Mammary epithelial cell (primary cell): ENCODE measurements at places on chromosomes 4 and X. TPM values are rescaled to one million over a fixed set of nuclear protein-coding genes. Genes with fewer than 3 reads are reported as not detected.

Gene GC
- polyA plus RNA-seq: not detected

Gene F11
- not detected for polyA plus RNA-seq

Gene CNGA1
- polyA plus RNA-seq: 0.27 TPM

Gene NWD2
- not detected for polyA plus RNA-seq

Gene FRMD7
- polyA plus RNA-seq: not detected

Gene CXCL13
- not detected for polyA plus RNA-seq

Gene HSFX4
- not detected for polyA plus RNA-seq

- DNase-seq: no peak
Observed at GRCh38 chr4:124019749-124020549, 623.4 kb downstream of the SPRY1 start.

DNA sequence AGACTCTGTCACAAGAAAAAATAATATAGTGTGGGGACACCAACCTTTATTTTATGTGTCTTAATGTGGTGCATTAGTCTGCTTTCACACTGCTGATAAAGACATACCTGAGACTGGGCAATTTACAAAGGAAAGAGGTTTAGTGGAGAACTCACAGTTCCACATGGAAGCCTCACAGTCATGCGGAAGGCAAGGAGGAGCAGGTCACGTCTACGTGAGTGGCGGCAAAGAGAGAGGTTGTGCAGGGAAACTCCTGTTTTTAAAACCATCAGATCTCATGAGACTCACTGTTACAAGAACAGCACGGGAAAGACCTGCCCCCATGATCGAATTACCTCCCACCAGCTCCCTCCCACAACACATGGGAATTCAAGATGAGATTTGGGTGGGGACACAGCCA is 130.2 kb downstream of the AFF1 start:
- no peak for DNase-seq

DNA sequence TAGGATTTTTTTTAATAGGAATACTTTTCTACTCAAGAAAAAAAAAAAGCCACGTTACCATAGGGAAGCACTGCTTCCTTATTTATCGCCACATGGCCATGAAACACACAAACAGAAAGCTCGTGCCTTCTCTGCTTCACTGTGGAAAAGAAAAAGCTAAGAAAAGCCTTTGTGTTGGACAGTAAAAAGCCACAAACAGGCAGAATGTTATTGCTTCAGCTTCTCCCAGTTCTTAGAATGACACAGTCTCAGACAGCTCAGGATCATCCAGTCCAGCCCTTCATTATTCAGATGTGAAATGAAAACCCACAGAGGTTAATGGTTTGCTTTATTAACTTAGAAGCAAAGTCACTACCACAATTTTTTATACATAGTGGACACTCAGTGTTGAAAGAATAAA is 181.6 kb upstream of the NOCT start:
- no peak for DNase-seq

DNA sequence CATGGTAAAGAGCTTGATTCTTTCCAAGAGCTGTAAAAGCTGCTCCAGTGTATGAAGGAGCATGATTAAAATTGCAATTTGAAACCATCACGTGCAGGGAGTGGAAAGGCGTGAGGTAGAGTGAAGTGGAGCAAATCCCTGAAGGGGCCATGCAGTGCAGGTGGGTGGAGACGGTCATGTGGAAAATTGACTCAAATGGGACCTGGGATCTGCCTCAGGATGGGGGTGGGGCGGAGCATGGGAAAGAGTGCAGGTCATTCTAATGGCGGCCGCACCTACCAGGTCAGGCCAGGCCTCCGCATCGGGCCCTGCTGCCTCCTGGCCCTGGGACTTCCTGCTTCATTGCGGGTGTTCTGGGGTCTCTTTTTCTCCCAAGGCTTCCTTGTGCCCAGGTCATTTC is 25.3 kb upstream of the TRIM60 start:
- DNase-seq: no peak

- DNase-seq: no peak
Observed at GRCh38 chrX:49232525-49232924, 615 bp downstream of the CACNA1F start.

DNA sequence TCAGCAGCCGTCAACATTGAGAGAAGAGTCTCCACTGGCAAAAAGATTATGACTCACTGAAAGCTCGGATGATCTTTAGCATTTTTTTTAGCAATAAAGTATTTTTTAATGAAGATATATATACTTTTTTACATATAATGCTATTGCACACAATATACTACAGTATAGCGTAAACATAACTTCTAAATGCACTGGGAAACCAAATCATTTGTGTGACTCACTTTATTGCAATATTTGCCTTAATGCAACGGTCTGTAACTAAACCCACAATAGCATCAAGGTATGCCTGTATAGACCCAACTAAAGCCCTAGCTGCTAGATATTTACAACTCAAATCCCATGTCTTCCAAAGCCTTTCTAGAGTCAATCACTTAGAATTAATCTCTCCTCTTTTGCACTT is 52.3 kb upstream of the EDNRA start:
- DNase-seq: no peak

DNA sequence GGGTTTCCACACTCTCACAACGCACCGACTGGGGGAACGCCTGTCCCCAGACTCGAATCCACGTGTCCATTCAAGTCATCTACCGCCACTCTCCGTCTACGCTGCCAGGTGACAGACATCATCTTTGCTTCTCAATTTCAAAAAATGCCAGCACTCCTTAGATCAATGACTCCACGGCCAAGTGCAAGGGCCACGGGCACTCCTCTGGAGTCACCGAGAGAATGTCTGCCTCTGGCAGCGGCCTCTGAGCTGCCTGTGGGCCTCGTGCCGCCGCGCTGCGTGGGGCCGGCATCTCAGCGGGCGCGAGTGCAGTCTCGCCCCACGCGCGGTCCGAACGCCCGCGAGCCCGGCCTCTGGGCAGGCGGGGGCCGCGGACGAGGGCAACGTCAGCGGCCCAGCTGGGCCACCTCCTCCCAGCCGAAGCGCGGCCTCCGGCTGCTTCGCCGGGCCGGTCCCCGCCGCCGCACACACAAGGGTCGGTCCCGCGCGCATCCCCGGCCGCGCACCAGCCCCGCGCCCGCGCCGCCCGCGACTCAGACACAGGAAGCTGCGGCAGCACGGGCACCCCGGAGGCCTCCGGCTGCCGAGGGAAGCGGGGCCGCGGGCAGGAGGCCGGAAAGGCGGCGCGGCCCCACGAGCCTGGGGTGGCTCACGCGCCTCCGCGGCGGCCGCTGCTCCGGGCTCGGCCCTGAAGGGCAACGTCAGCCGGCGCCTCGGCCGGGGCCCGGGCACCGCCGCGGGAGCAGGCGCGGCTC is 450 bp downstream of the ACSL1 start:
- DNase-seq: peak; percentile 22

DNA sequence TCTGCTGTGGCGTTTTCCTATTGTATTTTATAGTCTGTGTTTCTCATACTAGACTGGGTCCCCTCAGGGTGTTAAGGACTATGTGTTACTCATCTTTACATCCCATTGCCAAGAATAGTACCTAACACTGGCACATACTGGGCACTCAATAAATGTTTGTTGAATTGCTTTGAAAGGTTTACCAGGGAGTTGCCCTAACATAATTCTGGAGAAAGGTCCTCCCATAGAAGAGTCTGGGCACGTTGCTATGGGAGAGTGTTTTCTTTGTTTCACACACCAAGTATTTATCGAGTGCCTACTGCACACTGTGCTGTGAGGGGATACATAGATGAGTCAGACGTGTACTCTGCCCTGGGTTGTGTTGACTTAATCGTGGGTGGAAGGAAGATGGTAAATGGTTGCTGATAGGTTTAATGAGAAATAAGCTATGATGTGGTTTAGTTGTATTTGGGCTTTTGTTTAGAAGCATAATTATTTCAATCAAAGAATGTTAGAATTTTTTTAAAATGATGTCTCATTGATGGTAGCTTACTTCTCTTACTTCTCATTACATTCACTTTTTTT is 42.9 kb downstream of the AFF1 start:
- peak; percentile 99 for DNase-seq

GRCh38 chr4:143021384-143021783 is 163.3 kb upstream of the USP38 start:
- DNase-seq: no peak

DNA sequence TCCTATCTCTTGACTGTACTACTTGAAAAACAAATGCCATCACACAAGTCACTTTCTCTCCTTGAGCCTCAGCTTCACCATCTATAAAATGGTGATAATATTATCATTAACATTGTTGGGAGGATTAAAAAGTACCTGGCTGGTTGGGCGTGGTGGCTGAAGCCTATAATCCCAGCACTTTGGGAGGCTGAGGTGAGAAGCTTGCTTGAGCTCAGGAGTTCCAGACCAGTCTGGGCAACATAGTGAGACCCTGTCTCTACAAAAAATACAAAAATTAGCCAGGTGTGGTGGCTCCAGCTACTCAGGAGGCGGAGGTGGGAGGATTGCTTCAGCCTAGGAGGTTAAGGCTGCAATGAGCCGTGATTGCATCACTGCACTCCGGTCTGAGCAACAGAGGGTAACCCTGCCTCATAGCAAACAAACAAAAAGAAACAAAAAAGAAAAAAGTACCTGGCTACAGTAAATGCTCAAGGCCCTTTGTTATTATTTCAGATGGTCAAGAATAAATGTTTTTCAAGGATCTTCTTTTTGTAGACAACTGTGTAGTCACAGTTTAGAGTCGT is 120.3 kb downstream of the CHRNA9 start:
- DNase-seq: peak; percentile 35

GRCh38 chr4:53932796-53933610 is 131.4 kb downstream of the CHIC2 start:
- DNase-seq: peak; percentile 41

DNA sequence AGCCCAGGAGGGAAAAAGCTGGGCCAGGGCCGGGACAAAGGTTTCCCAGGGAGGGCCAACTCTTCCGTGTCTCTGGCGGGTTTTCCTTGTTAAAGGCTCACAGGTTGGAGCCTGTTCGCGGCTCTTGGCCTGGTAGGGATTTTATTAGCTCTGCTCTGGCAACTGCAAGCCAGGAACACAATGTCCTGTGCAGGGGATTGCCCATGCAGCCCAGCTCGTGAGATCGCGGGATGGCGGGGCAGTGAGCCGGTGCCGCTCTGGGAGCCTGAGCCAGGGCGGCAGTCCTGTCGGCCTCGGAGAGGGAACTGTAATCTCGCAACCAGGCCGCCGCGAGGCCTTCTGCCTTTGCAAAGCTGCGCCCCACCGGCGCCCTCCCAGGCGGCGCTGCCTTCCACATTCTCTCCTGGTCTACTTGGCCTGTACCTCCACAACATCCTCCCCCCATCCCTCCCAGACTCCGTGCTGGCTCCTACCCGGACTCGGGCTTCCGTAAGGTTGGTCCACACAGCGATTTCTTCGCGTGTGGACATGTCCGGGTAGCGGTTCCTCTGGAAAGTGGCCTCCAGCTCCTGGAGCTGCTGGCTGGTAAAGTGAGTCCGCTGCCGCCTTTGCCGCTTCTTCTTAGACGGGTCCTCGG is 2.1 kb downstream of the PITX2 start:
- no peak for DNase-seq

DNA sequence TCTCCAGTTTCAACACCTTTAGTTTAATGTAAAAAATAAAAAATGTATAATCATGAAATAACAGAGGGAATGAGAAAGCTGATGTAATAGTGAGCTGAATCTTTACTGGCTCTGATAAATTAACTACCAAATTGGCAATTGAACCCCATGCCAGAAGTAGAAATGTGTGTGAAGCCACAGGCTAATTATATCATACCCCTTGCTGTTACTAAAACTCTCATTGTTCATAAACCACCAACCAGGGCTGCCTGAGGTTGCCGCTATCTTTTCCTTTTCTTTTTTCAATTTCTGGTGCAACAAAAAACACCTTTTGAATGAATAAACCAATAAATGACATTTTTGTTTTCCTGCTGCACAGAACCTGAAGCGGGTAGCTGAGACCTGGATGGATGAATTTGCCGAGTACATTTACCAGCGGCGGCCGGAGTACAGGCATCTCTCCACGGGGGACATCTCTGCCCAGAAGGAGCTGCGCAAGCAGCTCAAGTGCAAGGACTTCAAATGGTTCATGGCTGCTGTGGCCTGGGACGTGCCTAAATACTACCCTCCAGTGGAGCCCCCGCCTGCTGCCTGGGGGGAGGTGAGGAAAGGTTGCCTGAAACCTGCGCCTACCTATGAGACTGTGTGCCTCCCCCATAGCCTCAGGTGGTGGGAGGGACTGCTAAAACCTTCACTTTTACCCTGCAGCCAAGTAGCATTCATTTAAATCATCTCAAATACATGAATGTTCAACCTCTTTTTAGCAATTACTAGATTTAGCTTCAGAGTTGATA is 216.7 kb upstream of the GALNT7 start:
- no peak for DNase-seq

DNA sequence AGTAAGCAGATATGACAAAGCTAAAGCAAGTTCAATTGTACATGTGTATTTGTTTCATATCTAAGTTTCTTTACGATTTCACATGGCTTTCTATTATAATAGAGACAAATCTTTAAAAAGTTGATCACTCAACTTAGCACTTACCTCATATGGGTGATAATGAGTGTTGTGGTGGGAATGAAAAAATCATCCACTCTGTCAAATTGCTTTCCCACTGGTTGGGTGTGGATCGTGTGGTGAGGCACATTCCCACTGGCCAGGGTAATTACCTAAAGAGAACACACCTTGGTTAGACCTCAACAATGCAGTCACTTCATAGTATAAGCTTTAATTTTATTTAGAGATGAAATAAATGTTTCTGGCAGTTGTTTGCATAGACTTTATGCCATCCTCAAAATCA is 708.9 kb downstream of the FSTL5 start:
- no peak for DNase-seq

DNA sequence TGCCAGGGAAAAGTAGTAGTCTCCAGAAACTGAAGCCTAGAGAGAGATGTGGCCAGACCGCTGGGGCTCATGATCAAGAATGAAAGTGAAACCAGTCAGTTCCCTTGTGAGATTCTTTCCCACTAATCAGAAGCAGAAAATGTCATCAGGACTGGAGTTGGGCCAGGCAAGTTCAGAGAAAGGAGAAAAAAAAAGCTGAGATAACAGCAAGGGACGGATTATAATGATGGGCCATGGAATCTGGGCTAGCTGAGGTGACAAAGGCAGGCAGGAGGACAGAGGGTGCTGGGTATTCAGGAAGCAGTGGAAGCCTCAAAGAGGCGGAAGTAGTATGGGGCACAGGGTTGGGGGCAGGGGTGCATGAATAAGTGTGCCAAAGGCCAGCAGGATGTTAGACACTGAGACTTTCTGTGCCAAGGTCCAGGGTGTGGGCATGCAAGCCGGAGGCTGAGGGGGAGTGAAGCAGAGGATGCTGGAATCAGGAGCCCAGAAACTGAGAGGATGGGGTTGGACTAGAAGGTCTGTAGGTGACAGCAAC is 2.5 kb downstream of the CXorf38 start:
- peak; percentile 48 for DNase-seq

DNA sequence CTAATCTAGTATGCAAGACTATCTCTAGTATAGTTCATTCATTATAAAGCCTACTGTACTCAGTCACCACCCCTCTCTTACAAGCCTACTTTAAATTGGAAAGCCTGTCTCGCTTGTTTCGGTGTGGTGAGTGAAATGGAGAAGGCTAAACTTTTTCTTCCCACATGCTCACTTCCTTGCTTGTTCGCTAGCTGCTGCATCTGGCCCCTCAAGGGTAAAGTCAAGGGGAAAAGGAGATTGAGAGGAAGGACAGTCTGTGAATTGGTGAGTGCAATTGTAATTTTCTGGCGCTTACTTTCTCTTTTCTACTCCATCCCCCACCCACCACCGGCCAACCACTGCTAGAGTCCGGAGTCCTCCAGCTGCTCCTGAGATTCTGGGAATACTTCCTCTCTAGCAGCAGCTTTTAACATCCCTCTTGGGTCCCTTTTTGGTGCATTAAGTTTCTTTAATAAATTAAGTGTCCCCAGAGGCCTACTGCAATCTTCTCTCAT is 12.1 kb upstream of the ARAP2 start:
- no peak for DNase-seq
